Cerebellum (tissue), 4 donors: ENCODE measurements at places on chromosomes 11 and 22.
A peak's percentile ranks its signal among the peaks of the same experiment; 100 is the strongest.

GRCh38 chr11:57815476-57815875 lies 53.9 kb downstream of the CTNND1 start:
- no peak for DNase-seq

- DNase-seq = no peak
These were observed 4.0 kb upstream of the PRDM11 start for GRCh38 chr11:45142241-45143055.

- no peak for DNase-seq
These were observed 273.5 kb upstream of the PLET1 start for GRCh38 chr11:112534208-112534607.

DNA sequence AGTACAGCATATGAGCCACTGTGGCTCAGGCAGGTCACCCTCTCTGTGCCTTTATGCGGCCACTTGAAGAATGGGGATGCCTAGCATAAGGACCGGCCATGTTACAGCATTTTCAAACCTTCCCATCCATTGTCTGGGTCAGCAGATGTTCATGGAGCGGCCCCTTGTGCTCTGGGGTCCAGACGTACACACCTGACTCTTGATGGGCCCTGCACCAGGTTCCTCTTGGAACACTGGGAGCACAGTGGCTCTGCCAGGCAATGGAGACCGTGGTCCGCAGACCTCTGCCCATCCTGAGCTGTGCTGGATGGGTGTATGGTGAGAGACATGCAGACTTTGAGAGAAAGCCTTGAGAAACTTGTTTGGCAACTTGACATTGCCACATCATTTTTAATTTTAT lies 9.8 kb downstream of the PRDM11 start:
- DNase-seq = no peak

GRCh38 chr11:74696500-74696899 lies 34.7 kb downstream of the CHRDL2 start:
- DNase-seq = no peak

- no peak for DNase-seq
These were observed 18.8 kb downstream of the VPS37C start for GRCh38 chr11:61142424-61142823.

DNA sequence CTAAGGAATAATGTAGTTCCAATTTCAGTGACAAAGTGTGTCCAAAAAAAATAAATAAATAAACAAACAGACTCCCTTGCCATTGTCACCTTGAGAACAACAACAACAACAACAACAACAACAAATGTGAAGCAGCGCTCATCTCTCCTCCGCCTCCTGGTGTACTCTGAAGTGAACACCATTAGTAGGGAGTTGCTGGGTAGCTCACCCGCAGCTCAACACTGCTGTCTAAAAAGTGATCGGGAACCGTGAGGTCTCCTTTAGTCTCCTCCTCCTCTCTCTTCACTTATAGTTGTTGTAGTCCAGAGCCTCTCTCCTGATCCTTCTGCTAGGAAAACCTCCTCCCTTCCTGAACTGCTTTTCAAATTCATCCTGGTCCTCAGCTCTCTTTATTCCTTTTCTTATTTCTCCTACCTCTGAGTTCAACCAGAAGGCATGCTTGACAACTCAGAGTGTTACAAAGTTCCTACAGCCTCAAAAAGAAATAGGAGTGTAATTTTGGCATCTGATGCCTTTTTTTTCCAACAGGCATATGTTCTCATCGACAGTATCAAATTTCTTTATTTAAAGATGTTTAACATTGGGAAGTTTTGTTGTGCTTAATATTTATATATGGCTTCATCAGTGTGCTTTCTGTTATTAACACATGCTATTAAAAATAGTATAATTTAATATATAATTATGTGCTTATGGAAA lies 215.1 kb downstream of the PGR start:
- no peak for DNase-seq

DNA sequence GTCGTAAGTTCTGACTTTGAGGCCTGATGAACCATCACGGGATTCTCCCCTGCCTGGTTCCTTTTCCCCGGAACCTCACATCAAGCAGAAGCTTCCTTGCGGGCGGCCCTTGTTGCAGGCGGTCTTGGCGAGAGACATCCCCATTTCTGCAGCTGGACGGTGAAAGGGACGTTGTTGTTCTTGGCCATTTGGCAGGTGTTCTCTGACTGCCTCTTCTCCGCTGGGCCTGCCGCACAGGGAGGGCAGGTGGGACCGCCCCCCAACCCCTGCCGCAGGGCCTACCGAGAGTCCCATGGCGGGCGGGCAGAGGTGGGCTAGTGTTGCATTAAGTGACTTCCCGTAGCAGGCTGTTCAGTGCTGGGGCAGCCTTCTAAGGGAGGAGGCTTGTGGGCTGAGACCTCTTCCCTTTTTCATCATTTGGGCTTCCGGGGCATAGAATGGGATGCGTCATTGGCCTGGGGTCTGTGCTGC lies 26.9 kb upstream of the GRAMD4 start:
- no peak for DNase-seq

DNA sequence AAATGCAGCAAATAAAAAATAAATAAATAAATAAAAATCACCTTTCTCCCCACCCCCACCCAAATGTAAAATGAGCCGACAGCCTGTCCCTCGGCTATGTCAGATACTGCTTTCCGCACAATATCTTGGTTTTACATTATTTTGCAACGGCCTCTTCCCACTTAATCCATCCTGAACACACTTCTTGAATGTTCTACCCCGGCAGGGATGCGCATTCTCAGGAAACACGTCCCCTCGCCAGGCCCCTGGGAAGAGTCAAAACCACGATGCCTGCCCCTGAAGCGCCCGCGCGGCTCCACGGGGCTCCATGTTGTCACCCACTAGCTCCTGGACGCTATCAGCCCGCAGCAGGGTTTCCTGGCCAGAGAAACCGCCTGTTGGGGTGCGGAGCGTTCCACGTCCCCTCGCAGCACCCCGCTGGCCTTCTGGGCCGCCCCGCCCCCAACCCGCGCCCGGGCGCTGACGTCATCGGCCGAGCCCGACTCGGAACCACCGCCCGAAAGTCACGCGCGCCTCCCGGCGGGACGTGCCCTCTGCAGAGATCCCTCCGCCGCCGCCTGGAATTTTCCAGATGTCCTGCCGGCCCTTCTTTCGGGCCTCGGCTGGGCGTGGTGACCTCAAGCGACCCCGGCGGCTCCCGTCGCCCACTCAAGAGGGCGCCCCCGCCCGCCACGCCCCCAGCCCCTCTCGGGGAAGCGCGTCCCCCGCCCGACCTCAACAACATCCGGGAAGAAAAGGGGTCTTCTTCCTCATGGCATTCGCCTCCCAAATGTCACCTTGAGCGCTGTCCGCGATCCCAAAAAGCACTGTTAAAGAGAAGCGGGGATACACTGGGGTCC lies 585 bp upstream of the NEAT1 start:
- DNase-seq = peak; percentile 92
